NCI-H1436 treated with DMSO at 0.1 percent for 48 hours (cell line): ENCODE measurements at places on chromosomes 2 and 18.

DNA sequence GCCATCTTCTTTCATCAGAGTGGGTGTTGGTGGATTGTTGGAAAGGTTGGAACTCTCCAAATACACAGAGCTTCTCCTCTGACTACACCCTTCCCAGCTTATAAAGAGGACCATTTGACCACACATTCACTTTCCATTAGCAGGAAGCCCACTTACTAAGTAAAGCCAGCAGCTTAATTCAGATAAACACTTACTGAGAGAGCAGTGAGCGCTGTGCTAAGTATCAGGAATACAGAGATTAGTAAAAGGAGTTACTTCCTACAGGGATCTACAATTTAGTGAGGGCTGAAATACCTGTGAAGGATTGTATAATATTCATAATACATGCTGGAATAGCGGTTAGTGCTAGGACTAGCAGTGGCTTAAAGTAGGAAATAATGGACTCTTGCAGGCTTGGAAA is 343.0 kb downstream of the NYAP2 start:
- no peak for DNase-seq

- DNase-seq, result no peak
Measured at GRCh38 chr2:222819722-222820333, 41.0 kb upstream of the ACSL3 start.

DNA sequence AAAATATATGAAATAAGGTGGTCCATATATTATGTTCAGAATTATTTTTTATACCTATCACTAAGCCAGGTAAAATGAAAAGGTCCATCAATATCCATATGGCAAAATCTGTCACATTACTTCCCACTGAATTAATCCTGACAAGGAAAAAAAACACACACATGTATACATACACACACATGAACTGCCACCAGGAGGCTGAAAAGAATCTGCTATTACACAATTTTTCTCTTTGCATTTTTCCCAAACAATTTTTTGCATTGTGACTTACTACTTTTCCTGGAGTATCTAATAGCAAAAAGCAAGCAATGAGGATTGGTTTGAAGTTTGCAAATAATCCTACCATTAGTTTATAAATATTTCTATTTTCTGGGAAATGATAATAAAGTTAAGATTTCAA is 128.2 kb upstream of the CD226 start:
- no peak for DNase-seq

DNA sequence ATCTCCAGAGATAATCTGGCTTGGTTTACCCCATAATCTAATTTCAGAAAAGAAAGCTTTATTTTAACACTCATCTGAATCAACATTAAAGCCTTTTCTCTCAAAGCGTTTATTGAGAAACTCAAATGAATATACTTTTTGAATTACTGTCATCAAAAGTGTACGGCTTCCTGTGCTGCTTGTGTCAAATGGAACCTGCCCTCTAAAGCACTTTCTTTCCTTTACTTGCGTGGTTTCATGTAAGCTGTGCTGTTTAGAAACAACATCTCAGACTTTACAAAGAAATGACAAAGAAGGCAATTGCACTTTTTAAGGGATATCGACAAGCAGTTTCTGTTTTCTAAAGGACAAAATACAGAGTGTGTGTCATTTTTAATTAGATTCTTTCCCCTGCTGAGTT is 35.1 kb downstream of the CYBRD1 start:
- no peak for DNase-seq

DNA sequence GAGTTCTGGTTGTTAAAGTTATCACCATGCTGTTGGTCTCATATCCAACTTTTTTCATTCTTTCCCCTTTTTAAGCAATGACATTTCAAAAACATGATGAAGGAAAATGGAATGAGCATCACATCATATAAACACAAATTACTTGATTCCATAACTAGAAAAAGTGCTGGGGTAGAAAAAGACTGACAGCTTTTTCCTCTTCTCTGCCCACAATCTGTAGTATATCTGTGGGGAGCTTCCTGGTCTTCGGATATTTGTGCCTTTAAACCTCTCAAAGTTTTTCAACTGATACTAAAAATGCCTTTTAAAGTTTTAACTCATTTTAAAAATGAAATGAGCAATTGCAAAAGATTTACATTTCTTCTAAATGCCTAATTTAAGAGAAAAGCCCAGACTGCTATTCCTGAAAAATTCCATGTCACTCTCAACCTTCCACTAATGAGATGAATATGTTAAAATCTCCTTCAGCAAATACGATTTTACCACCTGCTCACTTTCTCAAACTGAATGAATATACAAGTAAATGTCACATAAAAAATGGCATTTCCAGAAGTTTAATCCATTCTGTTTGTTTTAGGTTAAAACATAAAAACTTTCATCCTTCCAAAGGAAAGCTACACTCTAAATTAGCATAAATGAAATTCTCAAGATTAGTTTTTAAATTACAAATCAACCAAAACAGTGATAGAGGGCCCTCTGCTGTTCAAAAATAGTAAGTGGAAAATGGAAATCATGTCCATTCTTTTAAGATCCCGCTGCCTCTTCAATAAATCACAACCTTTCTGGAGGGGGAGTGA is 2.1 kb downstream of the DNAH7 start:
- no peak for DNase-seq

DNA sequence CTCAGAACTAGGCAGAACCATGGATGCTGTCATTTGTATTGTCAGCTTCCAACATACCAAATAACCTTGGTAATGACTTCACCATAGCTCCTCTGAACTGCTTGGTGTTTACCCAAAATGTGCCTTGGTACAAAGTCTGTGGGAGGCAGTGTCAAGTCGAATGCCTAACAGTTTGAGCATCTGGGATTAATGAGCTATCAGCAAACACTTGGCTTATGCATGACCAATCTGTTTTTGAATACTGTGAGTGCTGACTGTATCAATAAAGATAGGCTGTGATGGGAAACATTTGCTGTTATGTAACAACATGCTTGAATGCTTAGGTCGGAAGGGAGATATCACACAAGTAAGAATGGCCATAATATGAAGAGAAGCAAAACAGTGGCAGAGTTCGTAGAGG is 455.4 kb downstream of the CMPK2 start:
- DNase-seq, result no peak

DNA sequence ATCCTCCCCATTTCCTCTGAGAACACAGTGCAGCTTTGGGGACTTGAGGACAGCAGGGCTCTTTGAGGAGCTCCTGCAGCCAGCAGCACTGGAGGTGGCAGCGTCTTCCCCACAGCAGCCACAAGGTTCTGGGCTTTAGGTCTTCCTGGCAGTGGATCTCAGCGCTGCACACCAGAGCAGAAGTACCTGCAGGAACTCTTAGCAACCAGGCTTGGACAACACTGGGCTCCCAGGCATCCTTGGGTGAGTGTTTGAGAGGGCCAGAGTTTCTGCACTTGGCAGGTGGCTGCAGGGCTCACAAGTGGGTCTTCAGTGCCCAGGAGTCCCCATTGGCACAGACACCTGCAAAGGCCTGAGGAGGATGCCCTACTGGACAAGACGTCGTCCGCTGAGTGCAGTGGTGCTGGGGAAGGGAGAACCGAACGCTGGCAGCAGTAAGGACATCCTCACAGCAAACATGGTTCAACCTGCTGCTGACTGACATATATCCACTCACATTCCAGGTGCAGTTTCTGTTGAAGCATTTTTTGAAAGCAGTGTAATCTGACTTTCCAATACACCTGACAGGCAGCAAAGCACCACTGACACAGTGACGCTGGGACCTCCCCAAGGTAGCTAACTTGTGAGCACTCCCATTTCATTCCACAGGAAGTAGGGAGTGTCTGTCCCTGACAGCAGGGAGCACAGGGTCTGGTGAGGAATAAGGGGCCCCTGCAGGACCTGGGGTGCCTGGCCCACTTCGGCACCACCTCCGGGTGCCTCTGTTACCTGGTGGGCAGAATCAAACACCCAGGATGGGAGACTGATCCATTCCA is 149.9 kb upstream of the COPS8 start:
- no peak for DNase-seq

- DNase-seq, result no peak
Measured at GRCh38 chr2:219334076-219334475, 1.5 kb upstream of the RESP18 start.

DNA sequence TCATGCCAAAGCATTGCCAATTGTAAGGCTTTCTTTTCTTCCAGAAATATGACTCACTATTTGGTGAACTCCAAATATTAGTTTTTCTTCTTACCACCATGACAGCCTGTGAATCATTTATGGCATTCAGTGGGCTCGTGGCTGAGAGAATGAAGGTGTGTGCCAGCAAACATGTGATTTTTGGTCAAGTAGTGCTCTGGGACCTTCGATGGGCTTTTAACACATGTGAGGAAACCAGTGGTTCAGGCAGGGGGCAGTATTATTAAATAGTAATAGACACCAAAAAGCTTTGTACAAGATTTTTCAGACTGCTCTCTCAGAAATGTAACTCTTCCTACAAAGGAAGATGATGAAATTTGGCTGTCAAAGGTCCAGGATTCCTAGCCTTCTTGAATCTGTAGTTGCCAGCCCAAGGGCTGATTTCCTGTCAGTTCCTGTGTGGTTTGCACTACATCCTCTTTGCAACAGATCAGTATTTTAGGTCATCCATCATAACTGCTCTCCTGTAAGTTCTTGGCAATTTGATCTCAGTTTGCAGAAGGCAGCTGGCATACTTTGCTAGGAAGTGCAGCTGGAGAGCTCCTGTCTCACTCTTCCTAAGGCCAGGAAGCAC is 64.3 kb downstream of the BABAM2 start:
- no peak for DNase-seq

GRCh38 chr2:669323-669722 is 7.9 kb downstream of the TMEM18 start:
- no peak for DNase-seq

DNA sequence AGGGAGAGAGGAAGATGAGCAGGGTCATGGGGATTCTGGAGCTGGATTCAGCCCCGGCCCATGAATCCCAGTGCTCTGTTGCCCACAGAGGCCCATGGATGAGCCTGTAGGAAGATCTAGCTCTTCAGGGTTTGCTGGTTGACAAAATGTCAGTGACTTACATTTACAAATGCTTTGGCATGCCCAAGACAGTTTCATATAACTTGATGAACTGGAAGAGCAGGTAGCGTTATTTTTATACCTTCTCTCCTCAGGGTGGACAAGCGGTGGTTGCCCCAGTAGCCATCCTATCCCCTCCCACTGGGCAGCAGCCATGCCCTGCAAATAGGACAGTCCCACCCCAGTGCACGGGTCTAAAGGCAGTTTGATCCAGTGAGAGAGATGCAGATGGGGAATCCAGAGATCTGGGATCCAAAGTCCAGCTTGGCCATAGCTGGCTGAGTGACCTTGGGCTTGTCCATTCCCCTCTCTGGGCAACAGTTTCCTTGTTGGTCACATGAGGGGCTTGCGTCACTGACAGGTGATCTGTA is 21.5 kb upstream of the KCNK3 start:
- DNase-seq, result no peak

GRCh38 chr2:42792087-42792582 is 248 bp downstream of the HAAO start:
- DNase-seq, result no peak

GRCh38 chr2:63735931-63736330 is 105.8 kb upstream of the UGP2 start:
- DNase-seq, result no peak

DNA sequence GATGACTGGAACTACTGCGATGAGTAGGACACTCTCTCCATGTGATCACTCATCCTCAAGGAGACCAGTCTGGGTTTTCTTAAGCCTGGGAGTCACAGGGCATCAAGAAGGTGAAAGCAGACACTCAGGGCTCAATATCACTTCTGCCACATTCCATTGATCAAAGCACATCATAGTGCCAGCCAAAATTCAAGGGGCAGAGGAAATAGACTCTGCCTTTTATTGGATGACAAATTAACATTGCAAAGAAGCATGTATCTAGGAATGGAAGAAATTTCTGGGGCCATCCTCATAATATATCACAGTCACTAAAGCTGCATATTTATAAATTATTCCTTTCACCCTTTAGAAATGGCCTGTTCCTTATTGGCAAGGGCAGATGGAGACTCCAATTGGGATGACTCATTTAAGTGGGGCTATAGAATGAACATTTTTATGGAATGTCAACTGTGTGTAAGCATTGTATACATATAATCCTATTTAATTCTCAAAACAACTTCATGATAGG is 114.8 kb upstream of the CDC42EP3 start:
- no peak for DNase-seq

DNA sequence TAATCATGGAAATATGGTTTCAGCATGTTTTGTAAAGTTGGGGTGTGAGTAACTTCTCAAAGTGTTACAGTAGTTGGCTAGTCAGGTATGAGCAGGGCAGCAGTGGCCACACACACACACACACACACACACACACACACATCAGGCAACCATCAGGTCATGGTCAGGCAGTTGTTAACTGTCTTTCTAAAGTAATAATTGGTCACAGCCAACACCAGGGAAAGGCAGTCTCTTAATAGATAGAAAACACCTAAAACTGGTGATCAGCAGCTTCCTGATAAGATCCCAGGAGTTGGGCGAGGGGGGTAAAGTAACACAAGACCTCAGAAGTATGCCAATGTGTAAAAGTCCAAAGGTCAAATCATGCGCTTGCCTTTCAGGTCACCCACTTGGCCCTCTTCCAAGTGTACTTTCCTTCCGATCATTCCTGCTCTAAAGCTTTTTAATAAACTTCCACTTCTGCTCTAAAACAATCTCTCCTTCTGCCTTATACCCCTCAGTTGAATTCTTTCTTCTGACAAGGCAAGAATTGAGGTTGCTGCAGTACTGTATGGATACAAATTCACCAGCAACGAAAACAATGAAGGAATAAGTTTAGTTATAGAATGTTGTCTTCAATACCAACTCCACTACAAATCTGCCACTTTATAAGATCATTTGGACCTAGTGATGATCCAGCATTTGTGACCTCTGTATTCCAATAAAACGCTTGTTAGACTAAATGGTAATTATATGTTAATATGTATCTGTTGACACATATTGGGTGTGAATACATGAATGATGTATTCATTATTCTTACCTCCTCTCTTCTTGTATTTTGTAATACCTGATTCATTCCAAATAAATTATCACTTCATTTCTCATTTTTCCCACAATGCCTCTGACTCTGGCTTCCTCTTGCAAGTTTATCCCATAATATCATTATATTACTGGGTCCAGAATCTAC is 254.3 kb downstream of the METTL4 start:
- DNase-seq, result no peak

DNA sequence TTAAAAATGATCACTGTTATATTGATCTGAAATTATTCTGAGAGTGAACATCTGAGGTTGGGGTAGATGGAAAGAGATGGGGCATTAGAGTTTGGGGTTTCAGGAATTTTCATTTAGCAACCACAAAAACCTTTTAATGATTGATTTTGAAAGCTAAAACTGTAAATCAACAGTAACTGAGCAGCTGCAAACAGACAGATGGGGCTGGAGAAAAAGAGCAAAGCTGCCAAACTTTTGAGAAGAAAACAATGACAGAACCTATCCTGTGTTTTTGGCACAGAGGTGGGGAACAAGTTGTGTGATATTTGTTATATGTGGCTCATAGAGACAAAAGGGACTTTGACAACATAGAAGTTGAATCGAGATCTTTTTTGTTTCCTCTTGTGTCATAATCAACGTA is 415.8 kb upstream of the DSEL start:
- no peak for DNase-seq

GRCh38 chr2:2787301-2787907 is 456.3 kb upstream of the MYT1L start:
- DNase-seq, result no peak
